Posterior vena cava (tissue), 2 donors: ENCODE measurements at places on chromosomes 7 and 10.

- no peak for DNase-seq
These were observed 36.9 kb downstream of the CYP26A1 start for GRCh38 chr10:93110472-93111146.

- no peak for DNase-seq
These were observed 65.3 kb upstream of the ARID5B start for GRCh38 chr10:61835946-61836887.

GRCh38 chr7:48042636-48043035 is 7.3 kb downstream of the C7orf57 start:
- no peak for DNase-seq

GRCh38 chr10:1200866-1201807 is 145.0 kb downstream of the WDR37 start:
- DNase-seq = peak; percentile 58

GRCh38 chr7:14855033-14855794 is 47.3 kb downstream of the DGKB start:
- DNase-seq = no peak
